ENCODE measurements at places on chromosomes 5 and 9. TPM values are rescaled to one million over a fixed set of nuclear protein-coding genes. Genes with fewer than 3 reads are reported as not detected.

- H3K27me3 ChIP-seq, result no peaks in the 10 kb centered on the region
- H3K36me3 ChIP-seq, result peaks cover 36% of the 10 kb centered on the region
- H3K27ac ChIP-seq, result no peak overlapping the region
- no peaks in the 10 kb centered on the region for H3K4me1 ChIP-seq
Measured at GRCh38 chr5:100840370-100840769, 62.7 kb downstream of the ST8SIA4 start.

DNA sequence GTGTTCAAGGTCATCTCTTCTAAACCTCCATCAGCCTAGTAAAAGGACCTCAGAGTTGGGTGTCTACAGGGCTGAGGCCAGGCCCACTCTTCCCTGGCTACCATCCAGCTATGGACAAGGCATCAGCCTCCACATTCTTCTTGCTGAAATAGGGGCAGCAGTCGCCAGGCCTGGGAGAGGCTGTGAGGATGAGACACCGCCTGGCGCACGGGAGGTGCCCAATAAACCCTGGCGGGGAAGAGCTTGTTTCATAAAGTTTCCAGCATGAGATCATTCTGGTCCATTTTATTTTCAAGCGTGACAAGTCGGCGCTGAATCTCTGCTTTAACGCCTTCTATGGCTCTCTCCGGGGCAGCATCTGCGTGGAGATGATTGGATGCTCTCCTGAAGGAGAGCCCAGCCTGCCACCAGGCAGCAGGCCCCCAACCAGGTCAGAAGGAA, 153.4 kb downstream of the OLFM1 start:
- no peak overlapping the region for H3K4me3 ChIP-seq
- no peaks in the 10 kb centered on the region for H3K36me3 ChIP-seq
- DNase-seq, result peak; percentile 29
- H3K27ac ChIP-seq, result no peak overlapping the region
- no peaks in the 10 kb centered on the region for H3K4me1 ChIP-seq

GRCh38 chr5:91521334-91521733, 138.2 kb upstream of the ARRDC3 start:
- no peaks in the 10 kb centered on the region for H3K27me3 ChIP-seq
- no peak overlapping the region for H3K27ac ChIP-seq
- no peaks in the 10 kb centered on the region for H3K36me3 ChIP-seq
- no peaks in the 10 kb centered on the region for H3K4me1 ChIP-seq

DNA sequence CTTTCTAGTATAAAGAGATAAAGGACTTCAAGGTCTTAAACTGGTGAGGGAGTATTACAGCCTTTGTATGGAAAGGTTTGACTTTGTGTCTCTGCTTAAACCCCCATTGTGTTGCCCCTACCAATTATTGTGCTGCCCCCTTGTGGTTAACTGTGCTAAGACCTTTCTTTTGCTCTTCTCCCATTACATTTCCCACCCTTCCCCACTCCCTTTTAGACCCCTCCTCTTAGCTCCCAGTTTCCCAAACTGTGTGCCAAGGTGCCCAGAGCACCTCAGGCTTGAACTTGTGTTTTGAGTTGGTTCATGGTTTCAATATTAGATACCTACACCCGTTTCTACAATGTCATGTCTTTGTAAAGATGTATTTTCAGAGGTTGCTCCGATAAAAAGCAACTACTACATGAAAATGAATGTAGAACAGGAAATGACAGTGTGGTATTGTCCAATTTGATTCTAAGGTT, 2.9 kb downstream of the JAK2 start:
- H3K36me3 ChIP-seq, result peaks cover 13% of the 10 kb centered on the region
- no peak overlapping the region for H3K27ac ChIP-seq
- DNase-seq, result peak; percentile 86
- H3K4me1 ChIP-seq, result no peaks in the 10 kb centered on the region
- no peaks in the 10 kb centered on the region for H3K27me3 ChIP-seq
- H3K4me3 ChIP-seq, result no peak overlapping the region

- no peaks in the 10 kb centered on the region for H3K4me1 ChIP-seq
- no peaks in the 10 kb centered on the region for H3K27me3 ChIP-seq
- H3K4me3 ChIP-seq, result no peak overlapping the region
- H3K36me3 ChIP-seq, result peaks cover 15% of the 10 kb centered on the region
- no peak overlapping the region for H3K27ac ChIP-seq
- DNase-seq, result no peak
Measured at GRCh38 chr5:9401786-9402472, 143.9 kb downstream of the SEMA5A start.

GRCh38 chr5:172395483-172395882, 58.8 kb downstream of the SH3PXD2B start:
- no peak for DNase-seq
- no peaks in the 10 kb centered on the region for H3K4me1 ChIP-seq
- no peak overlapping the region for H3K4me3 ChIP-seq
- no peaks in the 10 kb centered on the region for H3K27me3 ChIP-seq

DNA sequence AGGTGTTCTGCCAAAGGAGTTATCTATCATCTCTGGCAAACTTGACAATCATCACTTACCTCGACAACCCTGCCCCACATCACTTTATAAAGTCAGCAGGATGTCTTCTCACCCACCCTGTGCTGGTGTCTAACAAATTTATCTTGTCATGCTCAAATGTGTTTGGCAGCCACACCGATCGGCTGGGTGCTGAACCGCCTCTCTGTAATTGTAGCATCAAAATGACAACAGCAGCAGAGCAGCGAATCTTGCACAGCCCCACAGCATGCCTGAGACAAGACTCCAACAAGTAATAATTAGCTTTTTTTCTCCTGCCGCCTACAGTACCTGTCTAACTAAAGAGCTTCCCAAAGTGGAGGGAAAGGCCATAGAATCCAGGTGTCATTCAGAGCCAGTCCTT, 176.2 kb downstream of the NR3C1 start:
- DNase-seq, result no peak
- no peak overlapping the region for H3K27ac ChIP-seq
- H3K27me3 ChIP-seq, result no peaks in the 10 kb centered on the region
- no peaks in the 10 kb centered on the region for H3K36me3 ChIP-seq
- H3K4me3 ChIP-seq, result no peak overlapping the region
- H3K4me1 ChIP-seq, result peaks cover 9% of the 10 kb centered on the region

- no peaks in the 10 kb centered on the region for H3K36me3 ChIP-seq
- H3K4me1 ChIP-seq, result no peaks in the 10 kb centered on the region
- H3K27ac ChIP-seq, result no peak overlapping the region
- no peak overlapping the region for H3K4me3 ChIP-seq
- no peak for DNase-seq
- no peaks in the 10 kb centered on the region for H3K27me3 ChIP-seq
Measured at GRCh38 chr5:163727028-163727427, 221.6 kb downstream of the MAT2B start.

GRCh38 chr5:139481580-139482049, 943 bp downstream of the STING1 start:
- H3K4me3 ChIP-seq, result no peak overlapping the region
- no peak for DNase-seq
- no peak overlapping the region for H3K27ac ChIP-seq
- H3K36me3 ChIP-seq, result no peaks in the 10 kb centered on the region
- no peaks in the 10 kb centered on the region for H3K4me1 ChIP-seq
- H3K27me3 ChIP-seq, result no peaks in the 10 kb centered on the region

GRCh38 chr5:87340716-87341115, 72.0 kb downstream of the CCNH start:
- peaks cover 60% of the 10 kb centered on the region for H3K36me3 ChIP-seq
- no peak for DNase-seq
- H3K4me1 ChIP-seq, result no peaks in the 10 kb centered on the region
- H3K27me3 ChIP-seq, result no peaks in the 10 kb centered on the region

GRCh38 chr9:112124156-112124555, 50.9 kb downstream of the SUSD1 start:
- H3K4me1 ChIP-seq, result no peaks in the 10 kb centered on the region
- H3K27ac ChIP-seq, result no peak overlapping the region
- H3K36me3 ChIP-seq, result no peaks in the 10 kb centered on the region
- no peaks in the 10 kb centered on the region for H3K27me3 ChIP-seq
- no peak for DNase-seq
- no peak overlapping the region for H3K4me3 ChIP-seq

DNA sequence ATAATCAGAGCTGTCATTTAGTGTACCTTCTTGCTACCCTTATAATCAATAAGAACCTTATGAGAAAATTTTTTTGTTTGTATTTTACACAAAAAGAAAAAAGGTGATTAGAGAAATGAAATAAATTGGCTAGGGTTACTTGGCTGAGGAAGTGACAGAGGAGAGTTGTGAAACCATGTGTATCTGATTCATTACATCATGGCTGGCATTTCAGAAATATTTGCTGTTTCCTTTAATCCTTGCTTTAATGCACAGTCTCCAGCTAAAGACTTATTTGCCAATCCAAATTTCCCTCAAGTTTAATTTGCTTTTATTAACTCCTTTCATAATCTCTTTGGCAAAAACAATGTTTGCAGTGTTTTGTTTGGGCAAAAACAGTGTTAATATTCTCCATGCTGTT, 543.1 kb downstream of the KIF4B start:
- H3K27ac ChIP-seq, result no peak overlapping the region
- no peaks in the 10 kb centered on the region for H3K4me1 ChIP-seq
- DNase-seq, result no peak

GRCh38 chr5:153888781-153889180, 149.9 kb downstream of the FAM114A2 start:
- peaks cover 6% of the 10 kb centered on the region for H3K4me1 ChIP-seq
- no peak overlapping the region for H3K4me3 ChIP-seq
- H3K27ac ChIP-seq, result no peak overlapping the region
- no peak for DNase-seq
- no peaks in the 10 kb centered on the region for H3K27me3 ChIP-seq

- H3K4me1 ChIP-seq, result peaks cover 6% of the 10 kb centered on the region
- H3K36me3 ChIP-seq, result no peaks in the 10 kb centered on the region
- DNase-seq, result peak; percentile 49
- H3K27ac ChIP-seq, result no peak overlapping the region
Measured at GRCh38 chr5:96067894-96068614, 106.4 kb upstream of the ELL2 start.

DNA sequence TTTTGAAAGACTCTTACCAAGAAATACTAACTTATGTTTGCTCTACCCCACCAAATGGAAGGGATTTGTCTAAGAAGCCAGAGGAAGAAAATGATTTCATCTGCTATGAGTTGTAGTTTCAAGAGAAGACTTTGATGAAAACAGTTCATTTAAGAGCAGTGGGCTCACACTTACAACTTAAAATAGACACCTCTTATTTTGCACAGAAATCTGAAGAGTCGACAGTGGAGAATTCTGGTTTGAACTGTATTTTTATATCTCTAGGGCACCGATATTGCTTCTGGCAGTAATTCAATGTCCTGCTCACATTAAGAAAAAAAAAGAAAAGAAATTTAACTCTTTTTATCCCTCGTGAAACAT, 1.9 kb upstream of the DAB2 start:
- H3K36me3 ChIP-seq, result no peaks in the 10 kb centered on the region
- no peak overlapping the region for H3K4me3 ChIP-seq
- no peaks in the 10 kb centered on the region for H3K27me3 ChIP-seq

GRCh38 chr9:131801810-131802209, 61.9 kb upstream of the RAPGEF1 start:
- DNase-seq, result peak; percentile 70
- peaks cover 9% of the 10 kb centered on the region for H3K27me3 ChIP-seq
- H3K4me3 ChIP-seq, result no peak overlapping the region
- no peaks in the 10 kb centered on the region for H3K4me1 ChIP-seq
- H3K36me3 ChIP-seq, result no peaks in the 10 kb centered on the region

DNA sequence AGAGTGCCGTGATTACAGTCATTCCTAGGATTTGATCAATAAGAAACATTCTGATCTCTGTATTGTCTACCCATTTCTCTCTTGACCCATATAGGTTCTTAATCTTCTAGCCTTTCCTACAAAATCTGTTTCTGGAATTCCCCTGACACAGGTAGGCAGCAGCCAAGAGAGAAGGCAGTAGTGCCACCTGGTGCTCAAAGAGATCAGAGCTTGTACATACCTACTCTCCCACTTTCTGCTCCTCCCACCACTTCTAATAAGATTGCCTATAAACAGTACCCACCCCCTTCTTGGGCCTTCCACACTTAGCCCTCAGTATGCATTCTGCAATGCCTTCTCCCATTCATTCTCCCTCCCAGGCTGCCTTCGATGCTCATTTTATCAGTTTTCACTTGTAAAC, 117.4 kb upstream of the RORB start:
- H3K4me1 ChIP-seq, result peaks cover 2% of the 10 kb centered on the region
- peak; percentile 85 for DNase-seq
- H3K4me3 ChIP-seq, result no peak overlapping the region
- H3K27ac ChIP-seq, result no peak overlapping the region

- no peak overlapping the region for H3K27ac ChIP-seq
- H3K4me3 ChIP-seq, result no peak overlapping the region
- H3K4me1 ChIP-seq, result peaks cover 19% of the 10 kb centered on the region
- no peaks in the 10 kb centered on the region for H3K27me3 ChIP-seq
- H3K36me3 ChIP-seq, result no peaks in the 10 kb centered on the region
Measured at GRCh38 chr9:79670269-79670961, 98.7 kb downstream of the TLE4 start.

DNA sequence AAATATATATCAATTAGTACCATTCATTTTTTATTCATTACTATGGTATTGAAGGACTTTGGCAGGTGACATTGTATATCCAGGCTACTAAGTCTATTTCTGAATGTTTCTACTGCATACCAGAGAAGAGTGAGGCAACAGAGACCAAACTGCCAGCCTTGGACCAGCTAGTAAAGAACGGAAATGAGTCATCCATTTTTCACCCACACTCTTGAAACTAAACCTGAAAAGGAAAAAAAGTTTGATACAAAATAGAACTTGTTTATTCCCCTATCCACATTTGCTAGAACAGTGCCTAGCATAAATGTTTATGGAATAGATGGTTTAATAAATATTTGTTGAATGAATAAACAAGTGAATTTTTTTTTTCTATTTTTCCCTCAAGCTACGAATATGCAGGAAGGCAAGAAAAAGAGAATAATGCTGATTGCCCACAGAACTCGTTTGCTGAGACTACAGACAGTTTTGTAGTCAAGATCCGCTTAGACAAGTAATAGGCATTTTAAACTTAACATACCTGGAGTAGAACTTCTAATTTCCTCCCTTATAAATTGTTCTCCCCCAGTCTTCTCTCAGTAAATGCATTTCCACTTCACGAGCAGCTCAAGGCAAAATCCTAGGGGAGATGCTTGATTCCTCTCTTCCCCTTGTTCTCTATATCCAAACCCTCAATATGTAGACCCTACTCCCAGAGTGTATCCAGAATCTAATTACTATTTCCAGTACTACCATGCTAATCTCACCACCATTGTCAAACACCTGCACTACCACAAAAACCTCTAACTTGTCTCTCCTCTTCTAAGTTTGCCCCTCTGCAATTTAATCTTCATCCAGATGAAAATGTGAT, 146.2 kb upstream of the RASA1 start:
- no peaks in the 10 kb centered on the region for H3K36me3 ChIP-seq
- no peak for DNase-seq
- H3K4me3 ChIP-seq, result no peak overlapping the region
- H3K4me1 ChIP-seq, result no peaks in the 10 kb centered on the region
- no peaks in the 10 kb centered on the region for H3K27me3 ChIP-seq

The CTNND2 gene
- 6.5 TPM for total RNA-seq

The TMEM252 gene
- total RNA-seq, result not detected

The CHSY3 gene
- total RNA-seq, result 2.4 TPM

The BTNL3 gene
- not detected for total RNA-seq

The TPRN gene
- 25.7 TPM for total RNA-seq

The GPR107 gene
- total RNA-seq, result 50.7 TPM

The CATSPER3 gene
- total RNA-seq, result 1.0 TPM

The EQTN gene
- not detected for total RNA-seq
